ENCODE measurements at places on chromosomes 2 and 18.

DNA sequence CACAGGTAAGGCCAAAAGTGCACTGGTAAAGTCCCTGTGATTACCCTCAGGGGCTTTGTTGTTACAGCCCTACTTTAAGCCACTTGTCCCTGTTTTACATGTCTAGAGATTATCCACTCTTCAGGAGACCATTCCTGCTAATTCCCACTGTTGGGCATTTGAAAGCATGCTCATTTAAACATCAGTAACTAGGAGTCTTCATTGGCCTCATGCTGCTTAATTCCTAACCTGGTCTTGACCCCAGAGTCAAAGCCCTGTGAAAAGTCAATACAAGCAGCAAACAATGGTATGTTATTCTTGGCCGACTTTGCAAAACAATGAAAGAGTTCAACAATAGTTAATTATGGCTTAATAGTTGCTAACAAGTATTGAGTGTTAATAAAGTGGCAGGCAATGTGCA, 23.2 kb downstream of the AFF3 start:
- DNase-seq, result no peak

DNA sequence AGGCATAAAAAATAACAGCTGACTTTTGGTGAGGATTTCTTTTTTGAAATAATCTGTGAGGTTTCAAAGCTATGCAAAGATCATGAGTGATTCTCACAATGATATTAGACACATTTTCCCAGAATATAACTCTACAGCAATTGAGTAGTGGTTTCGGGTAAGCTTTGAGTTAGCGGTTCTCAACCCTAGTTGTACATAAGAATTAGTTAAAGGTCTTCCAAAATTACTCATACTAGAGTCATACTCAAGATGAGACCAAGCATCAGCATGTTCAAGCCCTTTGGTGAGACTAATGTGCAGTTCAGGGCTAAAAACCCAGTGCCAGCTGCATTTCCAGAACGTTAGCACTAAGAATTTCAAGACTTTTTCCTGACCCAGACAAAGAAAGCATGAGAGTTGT, 31.1 kb downstream of the DSG4 start:
- no peak for DNase-seq

GRCh38 chr2:74179063-74179865, 585 bp upstream of the MOB1A start:
- no peak for DNase-seq

GRCh38 chr2:183123959-183124221, 353 bp upstream of the NUP35 start:
- no peak for DNase-seq

DNA sequence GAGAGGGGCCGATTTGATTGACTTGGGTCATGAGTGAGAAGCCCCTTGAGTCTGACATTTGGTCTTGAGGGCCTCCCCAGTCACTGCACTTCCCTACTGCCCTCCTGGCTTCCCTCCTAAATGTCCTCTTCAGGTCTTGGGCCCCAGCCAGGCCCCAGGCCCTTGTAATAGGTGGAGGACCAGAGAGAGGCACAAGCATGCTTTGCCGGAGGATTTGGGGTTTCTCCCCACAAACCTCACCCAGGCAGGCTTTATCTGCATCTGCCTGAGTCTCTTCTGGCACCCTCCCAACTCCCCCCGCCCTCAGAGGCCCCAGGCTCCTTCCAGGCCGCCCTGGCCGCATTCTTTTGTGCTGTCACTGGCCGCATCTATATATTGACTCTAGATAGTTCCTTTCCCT, 270.7 kb downstream of the HAUS1 start:
- DNase-seq, result no peak

GRCh38 chr2:113894156-113894743, 4.4 kb downstream of the ACTR3 start:
- no peak for DNase-seq

DNA sequence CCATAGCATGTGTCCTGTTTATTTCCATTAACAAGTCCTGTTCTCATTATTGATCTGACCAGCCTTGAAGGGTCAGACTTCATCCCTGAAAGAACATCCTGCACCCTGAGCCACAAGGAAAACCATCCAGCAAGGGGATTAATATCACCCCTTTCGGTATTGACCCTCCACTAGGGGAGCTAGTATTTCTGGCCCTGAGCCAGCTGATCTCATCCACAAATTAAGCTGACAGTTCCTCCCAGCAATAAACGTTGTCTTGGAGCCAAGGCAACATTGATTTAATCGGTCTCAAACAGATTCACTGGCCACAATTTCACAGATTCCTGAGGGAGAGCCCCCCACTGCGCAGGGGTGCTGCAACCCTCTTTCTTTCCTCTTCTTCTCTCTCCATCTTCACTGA, 353.1 kb upstream of the FANCL start:
- no peak for DNase-seq

- DNase-seq, result no peak
Measured at GRCh38 chr2:8722986-8723385, 41.1 kb downstream of the ID2 start.

DNA sequence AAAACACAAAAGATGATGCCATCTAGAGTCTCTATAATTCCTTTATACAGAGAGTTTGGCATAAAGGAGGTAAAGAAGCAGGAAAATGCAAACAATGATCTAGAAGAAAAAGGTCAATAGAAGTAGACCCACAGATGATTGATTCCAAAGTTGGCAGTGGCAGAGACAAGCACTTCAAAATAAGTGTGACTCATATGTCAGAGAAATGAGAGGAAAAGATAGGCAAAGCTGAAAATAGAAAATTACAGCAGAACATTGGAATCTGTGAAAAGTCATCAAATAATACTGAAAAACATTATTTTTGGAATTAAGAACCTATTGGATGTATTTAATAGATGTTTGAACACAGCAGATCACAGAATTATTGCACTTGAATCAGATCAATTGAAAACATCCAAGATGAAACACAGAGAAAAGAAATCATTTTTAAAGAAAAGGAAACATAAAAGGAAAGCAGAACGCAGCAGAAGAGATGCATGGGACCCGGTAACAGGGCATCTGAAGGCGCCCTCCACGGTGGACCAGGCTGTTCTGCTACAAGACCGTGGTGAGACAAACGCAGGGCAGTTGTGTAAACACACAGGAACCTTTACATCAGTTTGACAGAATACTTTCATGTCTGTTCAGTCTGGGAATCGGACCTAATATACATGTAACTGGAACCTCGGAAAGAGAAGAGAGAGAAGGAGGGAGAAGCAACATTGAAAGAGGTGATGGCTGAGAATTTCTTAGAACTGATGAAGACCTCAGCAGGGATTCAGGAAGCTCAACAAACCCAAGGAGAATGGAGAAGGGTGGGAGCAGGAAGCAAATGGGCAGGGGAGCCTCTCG, 74.6 kb upstream of the GPC1 start:
- no peak for DNase-seq

DNA sequence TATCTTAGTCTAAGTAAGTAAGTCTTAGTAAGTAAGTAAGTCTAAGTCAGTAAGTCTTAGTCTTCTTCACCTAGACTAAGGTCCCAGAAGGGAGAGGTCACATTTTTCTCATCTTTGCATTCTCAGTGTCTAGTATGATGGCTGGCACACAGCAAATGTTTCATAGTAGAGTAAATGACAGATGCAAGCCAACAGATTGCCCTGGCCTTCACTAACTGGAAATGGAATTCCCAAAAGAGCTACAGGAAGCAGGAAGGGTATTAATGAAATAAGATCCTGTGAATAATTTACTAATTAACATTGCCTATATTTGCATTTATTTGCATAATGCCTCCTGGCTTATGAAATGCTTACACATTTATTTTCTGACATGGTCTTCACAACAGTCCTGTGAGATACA, 221.6 kb downstream of the RAD51AP2 start:
- DNase-seq, result peak; percentile 52

GRCh38 chr2:46171411-46171953, 125.7 kb upstream of the EPAS1 start:
- peak; percentile 28 for DNase-seq

DNA sequence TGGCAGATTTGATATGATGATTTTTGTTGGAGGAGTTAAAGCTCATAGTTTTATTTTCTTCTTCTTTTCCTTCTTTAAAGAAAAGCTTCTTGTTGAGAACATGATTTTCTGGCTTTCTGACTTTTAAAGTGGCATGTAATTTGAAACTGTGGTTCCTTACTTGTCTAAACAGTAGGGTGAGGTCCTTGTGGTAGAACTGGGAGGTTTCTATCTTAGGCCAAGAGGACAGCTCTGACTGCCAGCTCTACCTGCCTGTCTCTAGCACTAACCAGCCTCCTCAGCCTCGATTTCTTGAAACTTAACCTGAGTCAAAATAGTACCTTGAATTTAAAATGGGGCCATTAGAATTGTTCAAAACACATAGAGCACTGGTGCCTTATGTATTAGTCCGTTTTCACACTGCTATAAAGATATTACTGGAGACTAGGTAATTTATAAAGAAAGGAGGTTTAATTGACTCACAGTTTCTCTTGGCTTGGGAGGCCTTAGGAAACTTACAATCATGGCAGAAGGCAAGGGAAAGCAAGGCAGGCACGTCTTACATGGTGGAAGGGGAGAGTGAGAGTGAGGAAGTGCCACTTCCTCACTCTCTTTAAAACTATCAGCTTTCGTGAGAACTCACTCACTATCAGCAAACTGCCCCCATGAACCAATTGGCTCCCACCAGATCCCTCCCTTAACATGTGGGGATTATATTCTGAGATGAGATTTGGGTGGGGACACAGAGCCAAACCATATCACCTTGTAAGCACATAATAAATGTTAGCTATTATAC, 119.0 kb downstream of the CERS6 start:
- no peak for DNase-seq

- DNase-seq, result no peak
Measured at GRCh38 chr2:239516954-239517305, 116.1 kb upstream of the HDAC4 start.

DNA sequence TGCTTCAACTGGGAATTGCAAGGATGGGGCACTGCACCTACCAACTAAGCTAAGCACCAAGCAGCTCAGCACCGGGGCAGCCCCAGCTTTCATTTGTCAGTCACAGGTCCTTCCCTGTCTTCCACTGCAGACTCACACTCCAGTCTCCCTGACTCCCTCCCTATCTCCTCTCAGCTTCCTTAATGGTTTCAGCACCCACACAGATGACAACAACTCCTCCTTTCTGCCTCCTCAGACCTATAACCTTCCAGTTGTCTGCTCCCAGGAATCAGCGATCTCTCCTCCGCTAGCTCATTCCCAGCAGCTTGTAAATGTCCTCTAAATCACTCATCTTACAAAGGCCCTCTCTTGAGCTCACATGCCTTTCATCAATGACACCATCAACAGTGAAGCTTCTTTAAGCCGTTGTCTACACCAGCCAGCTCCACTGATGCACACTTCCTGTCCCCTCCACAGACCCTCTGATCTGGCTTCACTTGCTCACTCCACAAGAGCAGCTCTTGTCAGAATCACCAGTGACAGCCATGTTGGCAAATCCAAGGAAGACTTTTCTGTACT, 32.1 kb downstream of the CLASP1 start:
- no peak for DNase-seq

- no peak for DNase-seq
Measured at GRCh38 chr2:122935506-122935905, 1089.6 kb upstream of the CNTNAP5 start.

DNA sequence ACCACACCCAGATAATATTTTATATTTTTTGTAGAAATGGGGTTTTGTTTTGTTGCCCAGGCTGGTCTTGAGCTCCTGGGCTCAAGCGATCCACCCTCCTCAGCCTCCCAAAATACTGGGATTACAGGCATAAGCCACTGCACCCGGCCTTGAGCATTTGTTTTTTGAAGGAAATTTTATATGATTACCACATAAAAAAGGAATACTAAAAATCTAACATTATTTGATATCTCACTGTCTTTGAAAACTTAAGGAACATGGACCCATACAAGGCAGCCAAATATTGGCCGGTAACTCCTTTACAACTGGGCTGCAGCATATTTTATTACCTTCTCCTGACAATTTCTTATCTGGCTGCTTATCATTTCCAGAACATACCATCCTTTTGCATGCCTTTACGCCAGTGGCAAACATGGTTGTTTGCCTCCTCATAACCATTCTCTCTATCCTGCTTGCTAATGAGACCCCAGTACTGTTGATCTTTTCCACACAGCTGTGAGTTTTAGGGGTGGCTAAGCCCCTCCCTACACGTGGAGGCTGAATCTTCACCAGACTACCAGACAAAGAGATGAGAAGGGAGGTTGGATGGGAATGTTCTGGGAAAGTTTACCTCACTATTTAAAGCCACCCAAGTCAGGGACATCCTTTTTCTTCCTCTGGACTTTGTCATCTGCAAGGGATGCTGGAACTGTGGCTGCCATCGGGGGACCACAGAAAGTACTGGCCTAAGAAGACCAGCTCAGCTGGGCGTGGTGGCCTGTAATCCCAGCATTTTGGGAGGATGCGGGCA, 157.5 kb downstream of the TGIF1 start:
- DNase-seq, result no peak

GRCh38 chr2:11537951-11538350, 4.1 kb downstream of the GREB1 start:
- no peak for DNase-seq

DNA sequence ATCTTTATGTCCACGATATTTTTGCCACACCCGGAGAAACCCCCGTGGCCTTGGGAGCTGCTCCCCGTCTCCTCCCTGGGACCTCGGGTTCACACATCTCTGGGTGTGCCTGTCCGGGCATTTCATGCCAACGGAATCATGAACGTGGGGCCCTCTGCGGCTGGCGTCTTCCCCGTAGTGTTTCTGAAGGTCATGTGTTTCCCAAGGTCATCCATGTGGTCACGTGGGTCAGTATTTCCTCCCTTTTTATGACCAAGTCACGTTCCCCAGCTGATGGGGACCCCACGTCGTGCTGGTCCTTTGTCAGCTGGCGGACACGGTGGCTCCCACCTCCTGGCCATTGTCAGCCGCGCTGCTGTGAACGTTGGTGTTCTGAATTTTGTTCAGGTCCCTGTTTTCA, 135.7 kb downstream of the NFATC1 start:
- DNase-seq, result no peak

DNA sequence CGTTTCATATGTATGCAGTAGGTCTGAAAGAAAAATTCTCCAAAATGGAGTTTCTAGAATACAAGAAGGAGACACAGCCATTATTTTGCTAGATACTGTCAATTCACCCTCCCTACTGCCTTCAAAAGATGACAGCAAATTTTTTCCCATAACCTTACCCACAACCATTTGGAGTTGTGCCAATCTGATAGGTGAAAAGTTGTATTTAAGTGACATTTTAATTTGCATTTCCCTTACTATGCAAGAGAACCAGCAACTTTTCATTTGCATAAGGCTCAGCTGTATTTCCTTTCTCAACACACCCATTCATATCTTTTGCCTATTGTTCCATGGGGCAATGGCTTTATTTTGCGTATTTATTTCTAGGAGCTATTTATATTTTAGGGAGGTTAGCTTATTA, 31.4 kb upstream of the IL18RAP start:
- no peak for DNase-seq

- DNase-seq, result no peak
Measured at GRCh38 chr2:202201220-202202160, 36.9 kb downstream of the SUMO1 start.
